ENCODE measurements at places on chromosomes 5 and 9.

- no peak for DNase-seq
Measured at GRCh38 chr5:73158313-73158712, 14.7 kb upstream of the TMEM174 start.

- DNase-seq: no peak
Measured at GRCh38 chr5:118115791-118116190, 872.6 kb downstream of the DTWD2 start.

DNA sequence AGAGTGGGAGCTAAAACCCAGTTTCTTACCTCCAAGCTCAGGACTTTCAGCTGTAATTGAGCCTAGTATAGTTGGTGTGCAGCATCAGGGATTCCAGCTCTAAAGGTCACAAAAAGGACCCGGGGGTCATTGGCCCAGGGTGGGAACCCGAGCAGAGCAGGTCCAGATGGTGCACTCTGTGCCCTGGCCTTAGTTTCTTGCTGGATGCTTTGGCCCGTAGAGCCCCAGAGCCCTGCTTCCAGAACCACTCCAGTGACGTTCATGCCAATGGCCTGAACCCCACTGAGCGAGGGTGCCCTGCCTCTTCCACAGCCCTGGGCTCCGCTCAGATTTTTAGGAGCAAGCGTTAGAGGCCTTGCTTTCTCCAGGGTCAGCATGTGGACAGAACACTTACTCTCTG is 8.2 kb downstream of the SLC22A5 start:
- no peak for DNase-seq

DNA sequence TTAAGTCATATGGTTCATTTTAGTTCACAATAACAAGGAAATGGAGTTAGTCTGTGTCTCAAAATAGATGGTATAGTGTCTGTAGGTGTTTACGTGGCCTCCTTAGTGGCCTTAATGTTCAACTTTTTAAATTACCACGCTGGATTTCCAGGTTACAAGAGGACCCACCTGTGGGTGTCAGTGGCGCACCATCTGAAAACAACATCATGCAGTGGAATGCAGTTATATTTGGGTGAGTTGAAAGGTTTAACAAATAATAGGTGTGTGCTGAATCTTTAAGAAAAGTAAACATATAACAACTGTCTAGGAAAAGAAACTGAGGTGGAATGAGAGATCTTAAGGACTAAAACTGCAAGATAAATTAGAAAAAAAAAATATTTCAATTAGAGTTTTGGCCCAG is 2.9 kb downstream of the UBE2B start:
- DNase-seq: no peak

GRCh38 chr9:34125681-34126206 is 754 bp downstream of the DCAF12 start:
- peak; percentile 14 for DNase-seq

- no peak for DNase-seq
Measured at GRCh38 chr9:112032009-112032408, 135.4 kb downstream of the UGCG start.

GRCh38 chr9:73104342-73104741 is 47.3 kb upstream of the ANXA1 start:
- no peak for DNase-seq

DNA sequence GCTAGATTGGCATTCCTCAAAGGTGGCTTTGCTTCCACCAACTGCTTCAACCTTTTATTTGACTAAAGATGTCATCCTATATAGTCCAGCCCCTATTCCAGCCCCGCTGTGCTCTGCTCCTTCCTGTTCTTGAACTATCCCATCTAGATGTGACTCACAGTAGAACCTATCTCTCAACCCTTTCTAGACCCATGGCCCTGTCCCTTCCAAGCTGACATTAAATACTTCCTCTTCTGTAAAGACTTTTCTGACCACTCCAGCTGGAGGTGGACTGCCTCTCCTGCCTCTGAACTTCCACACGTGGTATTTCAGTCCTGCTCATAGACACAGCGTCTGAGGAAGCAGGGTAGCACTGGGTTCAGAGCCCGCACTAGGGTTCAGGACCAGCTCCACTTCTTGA is 32.4 kb downstream of the OSTF1 start:
- no peak for DNase-seq

GRCh38 chr5:69432412-69433206 is 17.7 kb downstream of the MARVELD2 start:
- no peak for DNase-seq

DNA sequence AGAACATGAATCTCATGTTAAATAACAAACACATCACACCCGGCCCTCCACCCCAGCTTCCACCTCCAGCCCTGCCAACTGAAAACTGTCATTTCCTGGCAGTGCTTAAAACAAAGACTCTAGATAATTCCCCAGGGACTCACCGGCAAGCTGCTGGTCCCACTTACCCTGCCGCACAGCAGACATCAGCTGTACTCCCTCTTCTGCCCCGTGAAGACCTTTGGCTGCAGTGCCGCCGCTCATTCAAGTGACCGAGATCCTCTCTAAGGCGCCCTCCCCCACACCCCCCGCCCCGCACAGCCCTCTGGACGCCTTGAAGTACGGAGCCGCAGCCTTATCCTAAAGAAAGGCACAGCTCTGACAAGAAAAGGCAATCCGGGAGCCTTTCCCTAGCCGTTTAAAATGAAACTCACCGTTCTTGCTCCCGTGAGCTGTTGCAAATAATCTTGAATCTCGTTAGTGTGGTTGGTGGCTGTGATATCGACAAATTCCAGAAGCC is 434 bp downstream of the GLRX start:
- peak; percentile 49 for DNase-seq

- DNase-seq: peak; percentile 49
Measured at GRCh38 chr5:168401880-168402279, 84.4 kb upstream of the RARS1 start.

- DNase-seq: peak; percentile 22
Measured at GRCh38 chr9:94612071-94612470, 18.4 kb upstream of the FBP2 start.

DNA sequence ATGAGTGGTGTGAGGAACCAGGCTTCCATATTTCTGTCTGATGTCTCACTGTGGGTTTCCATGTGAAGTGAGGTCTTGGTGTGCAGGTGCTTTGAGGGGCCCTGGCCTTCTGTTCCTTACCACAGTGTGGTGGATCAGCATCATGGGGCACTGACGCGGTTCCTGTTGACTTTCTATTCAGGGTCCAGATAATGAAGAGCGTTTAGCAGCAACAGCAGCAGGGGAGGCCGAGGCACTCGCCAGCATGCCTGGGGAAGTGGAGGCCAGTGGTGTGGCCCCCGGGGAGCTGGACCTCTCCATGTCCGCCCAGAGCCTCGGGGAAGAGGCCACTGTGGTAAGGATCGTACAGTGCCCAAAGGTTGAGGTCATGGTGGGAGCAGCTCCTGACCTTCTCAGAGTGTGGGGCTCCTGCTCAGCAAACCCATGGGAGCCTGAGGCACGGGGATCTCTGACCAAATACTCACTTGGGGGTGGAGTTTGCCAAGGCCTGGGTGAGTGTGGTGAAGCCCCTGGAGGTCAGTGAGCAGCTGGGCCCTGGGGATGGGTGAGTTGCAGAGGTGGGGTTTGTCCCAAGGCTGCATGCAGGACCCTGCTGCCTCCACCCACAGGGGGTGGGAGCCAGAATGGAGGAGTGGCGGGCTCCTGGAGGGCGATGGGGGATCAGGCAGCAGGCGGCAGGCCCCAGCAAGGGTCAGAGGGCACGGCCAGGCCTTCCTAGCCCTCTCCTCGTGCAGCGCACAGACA is 61.2 kb downstream of the COL15A1 start:
- no peak for DNase-seq

Measured in SW480 (cell line).